Activated CD4-positive, alpha-beta T cell treated with anti-CD3 and anti-CD28 coated beads, Interleukin-2, Interleukin-6, amounts not matched to agents 100 ng/mL and 50 ng/mL, durations not matched to agents 16 hours and 8 hours (primary cell): ENCODE measurements at places on chromosomes 1 and 21.
A peak's percentile ranks its signal among the peaks of the same experiment; 100 is the strongest.

DNA sequence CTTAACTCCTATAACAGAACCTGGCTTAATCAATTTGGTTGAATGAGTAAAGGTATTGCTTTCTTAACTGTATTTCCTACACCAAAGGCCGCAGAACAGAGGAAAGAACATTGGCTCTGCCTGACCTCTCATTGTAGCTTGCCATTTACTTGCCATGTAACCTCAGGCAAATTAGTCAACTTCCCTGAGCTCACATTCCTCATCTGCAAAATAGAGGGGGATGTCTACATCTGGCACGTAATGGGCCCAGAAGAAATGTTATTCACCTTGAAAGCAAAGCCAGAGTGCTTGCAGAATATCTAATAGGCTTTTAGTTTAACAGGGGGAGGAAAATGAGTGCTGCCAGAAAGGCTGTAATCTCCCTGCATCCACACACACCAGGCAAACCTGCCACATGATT, 44.3 kb downstream of the LAMC2 start:
- no peak for DNase-seq

DNA sequence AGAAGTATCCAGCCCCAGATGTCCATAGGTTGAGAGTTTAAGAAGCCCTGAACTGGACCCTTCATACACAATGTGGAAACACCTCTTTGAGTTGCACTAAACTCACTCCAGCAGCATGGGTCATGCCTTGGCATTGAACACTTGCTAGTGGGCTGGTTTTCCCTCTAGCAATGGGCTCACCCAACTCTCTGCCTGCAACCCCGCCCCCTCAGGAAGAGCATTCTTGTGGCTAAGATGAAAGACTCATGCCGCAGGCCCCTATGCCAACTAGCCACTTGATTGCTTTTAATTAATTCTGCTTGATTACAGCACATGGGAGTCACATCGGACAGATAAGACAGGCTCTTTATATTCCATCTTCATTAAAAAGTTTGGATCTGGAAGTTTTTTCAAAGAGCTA, 136.5 kb upstream of the GJB5 start:
- DNase-seq: no peak

DNA sequence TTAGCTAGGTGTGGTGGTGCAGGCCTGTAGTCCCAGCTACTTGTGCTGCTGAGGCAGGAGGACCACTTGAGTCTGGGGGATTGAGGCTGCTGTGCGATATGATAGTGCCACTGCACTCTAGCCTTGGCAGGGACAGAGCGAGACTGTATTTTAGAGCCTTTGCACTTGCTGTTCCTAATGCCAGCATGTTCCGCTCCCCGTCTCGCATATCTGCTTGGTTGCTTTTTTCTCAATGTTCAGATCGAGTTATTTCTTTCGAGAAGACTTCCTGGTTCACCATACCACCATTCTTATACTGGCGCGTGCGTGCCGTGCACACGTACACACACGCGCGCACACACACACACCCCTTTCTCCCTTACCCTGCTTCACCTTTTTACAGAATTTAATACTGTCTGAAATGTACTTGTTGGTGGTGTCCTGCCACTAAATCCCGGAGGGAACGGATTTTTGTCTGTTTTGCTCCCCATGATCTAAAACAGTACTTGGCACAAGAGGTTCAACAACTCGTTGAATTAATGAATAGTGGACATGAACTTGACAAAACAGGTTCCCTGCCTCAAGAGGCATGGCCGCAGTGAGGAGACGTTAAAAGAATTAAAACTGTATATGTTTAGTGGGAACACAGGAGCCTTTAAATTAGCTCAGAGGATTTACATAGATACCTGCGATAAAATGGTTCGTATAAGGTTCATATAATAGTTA, 1.1 kb upstream of the RPRD2 start:
- DNase-seq: no peak

DNA sequence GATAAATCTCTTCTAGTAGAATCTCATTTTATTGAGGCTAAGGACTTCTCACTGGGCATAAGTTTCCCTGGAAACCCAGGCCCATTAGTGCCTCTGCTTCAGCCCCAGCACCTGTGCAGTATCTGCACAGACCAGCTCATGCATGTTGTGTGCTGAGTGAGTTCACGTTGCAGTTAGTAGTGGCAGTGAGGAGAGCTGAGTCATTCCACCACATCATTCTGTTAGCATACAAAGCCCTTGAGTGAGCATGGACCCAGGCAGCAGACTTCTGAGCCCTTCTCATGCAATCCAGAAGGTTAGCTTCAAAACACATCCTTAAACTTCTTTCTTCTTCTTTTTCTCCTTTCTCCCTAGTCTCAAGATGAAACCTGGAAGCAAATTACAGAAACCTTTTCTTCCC, 45.8 kb upstream of the NTPCR start:
- peak; percentile 70 for DNase-seq

DNA sequence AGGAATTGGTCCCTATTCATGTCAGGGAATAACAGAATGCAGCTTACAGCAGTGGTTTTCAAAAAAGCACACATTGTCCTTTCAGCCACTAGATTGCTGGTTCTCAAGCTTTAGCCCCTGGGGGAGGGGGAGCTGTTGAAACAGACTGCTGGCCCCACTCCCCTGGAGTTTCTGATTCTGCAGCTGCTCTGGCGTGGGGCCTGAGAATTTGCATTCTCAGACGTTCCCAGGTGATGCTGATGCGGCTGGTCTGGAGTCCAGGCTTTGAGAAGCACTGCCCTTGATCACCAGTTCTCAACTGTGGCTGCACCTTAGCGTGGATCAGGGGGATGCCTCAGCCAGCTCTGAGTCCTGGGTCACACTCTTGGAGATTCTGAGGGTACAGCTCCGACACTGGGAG, 62.7 kb upstream of the LAPTM5 start:
- no peak for DNase-seq
